ENCODE measurements at places on chromosomes 4 and X.
A peak's percentile ranks its signal among the peaks of the same experiment; 100 is the strongest.

GRCh38 chr4:138671106-138671505 lies 344.5 kb upstream of the NOCT start:
- DNase-seq: no peak

- no peak for DNase-seq
Observed at GRCh38 chrX:19860571-19860970, 26.8 kb downstream of the SH3KBP1 start.

GRCh38 chr4:144627663-144628076 lies 18.3 kb upstream of the HHIP start:
- no peak for DNase-seq

GRCh38 chr4:77623091-77623490 lies 17.5 kb downstream of the CXCL13 start:
- DNase-seq: no peak

- DNase-seq: no peak
Observed at GRCh38 chr4:55099816-55100215, 25.6 kb downstream of the KDR start.

DNA sequence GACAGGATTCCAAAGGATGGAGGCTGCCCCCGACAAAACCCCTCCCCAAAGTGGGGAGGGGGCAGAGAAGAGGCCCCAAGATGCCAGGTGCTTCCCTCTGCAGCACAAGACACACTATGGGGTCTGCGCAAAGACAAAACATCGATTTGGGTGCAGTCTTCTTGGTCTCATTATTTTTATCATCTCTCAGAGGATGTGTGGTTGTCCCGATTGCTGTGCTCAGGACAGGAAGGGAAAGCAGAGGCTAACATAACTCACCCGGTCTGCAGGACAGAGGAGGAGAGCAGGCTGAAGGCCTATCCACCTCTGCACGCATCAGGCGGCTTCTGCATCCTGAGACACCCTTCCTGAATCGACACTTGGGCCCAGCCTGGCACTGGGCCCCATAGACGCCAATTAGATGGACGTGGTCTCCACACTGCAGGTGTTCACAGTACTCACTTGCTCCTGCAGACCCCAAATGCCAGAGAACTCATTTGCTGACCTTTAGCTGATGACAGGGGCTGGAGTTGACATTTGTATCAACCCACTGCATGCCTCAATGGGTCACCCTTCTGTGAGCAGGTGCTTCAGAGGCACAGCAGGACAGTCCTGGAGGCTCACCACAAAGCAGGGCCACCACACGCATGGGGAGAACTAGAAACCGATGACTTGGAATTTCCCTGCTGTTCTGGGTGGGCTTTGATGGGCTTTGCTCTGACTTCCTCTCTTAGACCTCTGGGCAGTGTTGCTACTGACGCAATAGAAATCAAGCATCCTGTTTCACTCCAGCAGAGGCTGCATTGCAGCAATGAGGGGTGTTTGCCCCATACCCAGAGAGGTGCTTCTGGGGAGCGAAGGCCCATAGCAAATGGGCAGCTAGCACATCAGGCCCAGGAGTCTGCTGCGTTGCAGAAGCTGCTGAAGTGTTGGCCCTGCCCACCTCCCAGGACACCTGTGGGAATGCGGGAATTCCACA lies 96.3 kb upstream of the ENPP6 start:
- no peak for DNase-seq

DNA sequence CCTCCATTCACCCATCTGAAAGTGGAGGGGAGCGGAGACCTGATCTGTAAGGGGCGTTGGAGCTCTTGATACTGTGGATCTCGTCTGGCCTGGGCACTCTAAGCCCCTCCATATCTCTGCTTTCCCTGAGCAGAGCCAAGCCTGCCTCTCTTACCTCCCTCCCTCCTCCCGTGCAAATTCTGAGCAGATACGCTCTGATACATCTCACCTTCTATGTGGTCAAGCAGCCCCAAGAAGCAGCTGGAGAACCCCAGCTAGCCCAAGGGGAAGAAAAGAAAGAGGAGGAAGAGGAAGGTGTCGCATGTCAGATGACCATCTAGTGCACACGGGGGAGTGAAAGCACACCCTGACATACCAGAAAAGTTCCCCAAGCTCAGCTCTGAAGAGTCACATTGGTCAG lies 1.9 kb upstream of the DGAT2L6 start:
- DNase-seq: no peak

- DNase-seq: no peak
Observed at GRCh38 chr4:173538148-173538908, 8.3 kb upstream of the HAND2 start.

- no peak for DNase-seq
Observed at GRCh38 chr4:181693517-181693916, 549.7 kb upstream of the TENM3 start.

- DNase-seq: no peak
Observed at GRCh38 chrX:126376465-126376864, 176.1 kb downstream of the DCAF12L1 start.

DNA sequence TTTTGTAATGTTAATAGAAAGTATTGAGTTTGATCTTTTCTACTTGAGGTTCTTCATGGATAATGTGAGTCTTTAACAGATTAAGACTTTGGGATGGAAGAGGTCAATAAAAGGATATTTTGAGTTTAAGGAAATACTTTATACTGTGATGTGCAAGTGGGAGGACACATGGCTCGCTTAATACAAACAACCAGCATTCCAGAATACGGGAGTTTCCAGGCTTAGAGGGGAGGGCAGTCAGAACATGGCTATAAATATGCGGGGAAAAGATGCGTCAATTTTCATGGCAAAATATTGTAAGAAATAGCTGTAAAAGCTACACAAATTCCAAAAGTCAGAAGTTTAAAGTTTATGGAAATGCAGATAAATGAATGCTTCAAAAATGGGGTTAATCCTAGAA lies 192.3 kb downstream of the AASDH start:
- no peak for DNase-seq

DNA sequence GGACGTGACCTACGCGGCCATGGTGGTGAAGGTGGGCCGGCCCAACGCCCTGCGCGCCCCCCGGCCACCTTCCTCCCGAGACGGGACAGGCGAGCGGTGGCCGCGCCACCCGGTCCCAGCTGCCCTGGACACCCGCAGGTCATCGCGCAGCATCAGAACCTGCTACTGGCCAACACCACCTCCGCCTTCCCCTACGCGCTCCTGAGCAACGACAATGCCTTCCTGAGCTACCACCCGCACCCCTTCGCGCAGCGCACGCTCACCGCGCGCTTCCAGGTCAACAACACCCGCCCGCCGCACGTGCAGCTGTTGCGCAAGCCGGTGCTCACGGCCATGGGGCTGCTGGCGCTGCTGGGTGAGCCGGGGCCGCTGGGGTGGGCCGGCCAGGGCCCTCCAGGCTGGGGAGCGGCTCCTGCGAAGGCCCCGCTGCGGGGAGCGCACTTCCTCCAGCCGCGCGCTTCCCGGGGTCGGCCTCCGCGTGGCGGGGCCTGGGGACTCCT lies 9.0 kb upstream of the SLC26A1 start:
- DNase-seq: no peak

GRCh38 chr4:169567916-169568315 lies 44.5 kb downstream of the NEK1 start:
- DNase-seq: no peak

- DNase-seq: peak; percentile 4
Observed at GRCh38 chr4:38914854-38915253, 47.2 kb downstream of the FAM114A1 start.
